ENCODE measurements at places on chromosomes 6 and 20. TPM values are rescaled to one million over a fixed set of nuclear protein-coding genes. Genes with fewer than 3 reads are reported as not detected.

The DEFB132 gene
- not detected for polyA plus RNA-seq

DNA sequence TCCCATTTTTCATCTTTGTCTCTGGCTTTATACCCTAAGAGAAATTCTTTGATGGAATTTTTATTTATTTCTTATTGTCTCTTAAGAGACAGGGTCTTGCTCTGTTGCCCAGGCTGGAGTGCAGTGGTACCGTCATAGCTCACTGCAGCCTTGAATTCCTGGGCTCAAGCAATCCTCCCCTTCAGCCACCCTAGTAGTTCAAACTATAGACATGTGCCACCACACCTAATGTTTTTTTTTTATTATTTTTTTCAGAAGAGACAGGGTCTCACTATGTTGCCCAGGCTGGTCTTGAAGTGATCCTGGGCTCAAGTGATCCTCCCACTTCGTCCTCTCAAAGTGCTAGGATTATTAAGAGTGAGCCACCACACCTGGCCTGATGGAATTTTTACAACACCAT lies 40.5 kb downstream of the FKBP5 start:
- no peaks in the 10 kb centered on the region for H3K27me3 ChIP-seq
- H3K4me3 ChIP-seq: no peak overlapping the region
- no peaks in the 10 kb centered on the region for H3K36me3 ChIP-seq
- no peaks in the 10 kb centered on the region for H3K4me1 ChIP-seq
- no peak for DNase-seq

DNA sequence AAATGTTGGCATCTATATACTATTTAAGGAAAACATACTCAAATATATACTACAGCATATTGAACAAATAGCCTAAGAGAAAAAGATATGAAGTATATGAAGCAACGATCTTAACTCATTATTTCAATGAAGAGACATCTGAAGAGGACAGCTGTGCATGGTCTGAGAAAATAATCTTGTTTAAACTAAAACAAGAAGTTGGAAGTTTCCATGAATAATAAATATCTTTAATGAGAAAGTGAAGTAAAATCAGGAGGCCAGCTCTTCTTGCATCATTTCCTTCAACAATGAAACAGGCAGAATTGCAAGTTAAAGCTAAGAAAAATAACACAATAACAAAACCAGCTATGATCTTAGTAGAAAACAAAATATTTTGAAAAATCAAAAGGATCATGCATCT lies 1265.4 kb upstream of the MAP3K7 start:
- no peak for DNase-seq
- no peaks in the 10 kb centered on the region for H3K36me3 ChIP-seq
- H3K27me3 ChIP-seq: no peaks in the 10 kb centered on the region
- no peak overlapping the region for H3K27ac ChIP-seq

DNA sequence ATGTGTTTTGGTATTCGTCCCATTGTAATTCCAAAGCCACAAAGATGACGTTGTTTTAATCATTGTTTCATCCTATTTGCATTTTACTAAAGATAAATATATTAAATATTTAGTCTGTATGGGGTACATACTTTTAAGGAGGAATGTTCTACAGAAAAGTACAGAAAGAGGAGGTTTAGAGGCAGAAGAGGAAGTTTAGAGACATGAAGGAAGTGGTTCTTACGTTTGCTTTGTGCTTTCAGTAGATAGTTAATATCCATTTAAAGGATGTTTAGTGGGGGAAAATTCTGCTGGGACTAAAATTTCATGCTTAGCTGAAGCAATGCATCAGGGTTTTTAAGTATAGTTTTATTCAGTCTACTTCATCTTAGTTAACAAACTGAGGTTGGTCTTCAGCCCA lies 116.6 kb downstream of the CRYBG1 start:
- H3K36me3 ChIP-seq: no peaks in the 10 kb centered on the region
- no peak overlapping the region for H3K4me3 ChIP-seq
- DNase-seq: no peak
- H3K27ac ChIP-seq: no peak overlapping the region

DNA sequence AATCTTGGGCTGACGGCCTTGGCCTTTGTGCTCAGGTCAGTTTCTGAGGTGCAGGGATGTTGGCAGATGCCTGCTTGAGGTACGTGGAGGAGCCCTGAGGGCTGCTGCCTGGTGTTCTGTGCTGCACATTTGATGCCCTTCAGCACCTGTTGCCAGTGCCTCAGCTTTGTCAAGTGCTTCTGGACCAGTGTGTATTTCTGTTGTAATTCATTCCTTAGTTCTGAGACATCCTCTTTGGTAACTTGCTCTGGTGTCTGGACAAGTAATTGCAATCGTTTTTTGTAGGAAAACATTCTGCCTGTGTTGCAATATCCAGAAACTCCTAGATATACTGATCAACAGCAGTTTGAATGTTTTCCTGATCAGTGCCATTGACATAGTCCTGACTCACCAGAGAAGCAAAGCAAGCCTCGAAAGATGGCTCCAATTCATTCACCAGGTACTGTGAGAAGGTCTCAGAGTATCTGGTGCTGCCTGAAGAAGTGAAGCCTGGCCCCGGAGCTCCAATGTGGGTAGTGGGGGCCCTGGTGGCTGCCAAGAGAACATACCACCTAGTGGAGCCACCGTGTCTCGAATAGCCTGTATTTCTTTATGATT lies 26.7 kb downstream of the ZNF337 start:
- H3K36me3 ChIP-seq: peaks cover 15% of the 10 kb centered on the region
- no peak overlapping the region for H3K4me3 ChIP-seq
- no peaks in the 10 kb centered on the region for H3K4me1 ChIP-seq

- H3K4me1 ChIP-seq: no peaks in the 10 kb centered on the region
- DNase-seq: no peak
- H3K27me3 ChIP-seq: no peaks in the 10 kb centered on the region
- H3K36me3 ChIP-seq: no peaks in the 10 kb centered on the region
Observed at GRCh38 chr6:38476141-38476540, 163.6 kb downstream of the BTBD9 start.

DNA sequence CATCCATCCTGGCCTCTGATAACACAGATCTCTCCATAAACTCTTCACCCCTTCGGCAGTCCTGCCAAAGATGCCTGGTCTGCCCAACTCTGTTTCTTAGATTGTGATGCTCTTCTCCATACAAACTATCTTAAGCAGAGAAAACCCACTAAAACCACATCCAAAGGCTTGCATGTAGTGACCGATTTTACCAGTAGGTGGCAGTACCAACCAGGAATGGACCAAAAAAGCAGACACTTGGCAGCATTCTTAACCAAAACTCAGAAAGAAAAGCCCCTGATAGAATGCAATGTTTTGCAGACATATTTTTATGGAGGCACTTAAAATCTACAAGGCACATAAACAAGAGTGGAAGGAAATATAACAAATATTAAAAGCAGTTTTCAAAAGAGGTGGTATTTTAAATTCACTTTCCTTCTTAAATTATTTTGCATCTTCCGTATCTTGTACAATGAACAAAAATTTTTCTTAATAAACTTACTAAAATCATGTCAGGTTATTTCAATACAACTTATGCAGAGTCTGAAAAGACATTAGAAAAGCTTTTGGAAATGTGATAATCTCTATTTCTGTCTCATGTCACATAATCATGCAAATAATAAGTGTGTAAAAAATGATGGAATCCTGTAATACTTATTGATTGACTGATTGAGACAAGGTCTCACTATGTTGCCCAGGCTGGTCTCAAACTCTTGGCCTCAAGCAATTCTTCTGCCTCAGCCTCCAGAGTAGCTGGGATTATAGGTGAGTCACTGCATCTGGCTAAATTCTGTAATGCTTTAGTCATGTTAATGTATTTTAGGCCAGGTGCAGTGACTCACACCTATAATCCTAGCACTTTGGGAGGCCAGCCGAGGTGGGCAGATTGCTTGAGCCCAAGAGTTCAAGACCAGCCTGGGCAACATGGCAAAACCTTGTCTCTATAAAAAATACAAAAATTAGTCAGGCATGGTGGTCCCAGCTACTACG lies 29.4 kb downstream of the LRP11 start:
- H3K4me1 ChIP-seq: no peaks in the 10 kb centered on the region
- H3K4me3 ChIP-seq: no peak overlapping the region
- H3K27ac ChIP-seq: no peak overlapping the region
- H3K36me3 ChIP-seq: no peaks in the 10 kb centered on the region

DNA sequence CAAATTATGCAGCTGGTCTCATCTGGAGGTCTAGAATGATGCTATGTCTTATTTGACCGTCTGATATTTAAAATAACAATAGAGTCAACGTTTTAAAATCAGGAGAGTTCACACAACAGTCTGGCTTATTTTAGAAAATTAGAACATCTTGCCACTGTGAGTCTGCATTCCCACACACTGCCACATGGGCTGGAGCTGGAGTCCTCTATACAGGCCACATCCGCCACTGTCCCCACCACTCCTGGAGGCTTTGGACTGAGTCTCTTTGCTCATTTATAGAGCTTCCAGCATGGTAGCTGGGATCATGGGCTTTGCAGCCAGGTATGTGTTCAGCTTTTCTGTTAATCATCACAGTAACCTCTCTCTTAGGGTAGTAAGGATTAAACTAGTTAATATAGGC lies 68.8 kb upstream of the ZNFX1 start:
- H3K27me3 ChIP-seq: no peaks in the 10 kb centered on the region
- no peak overlapping the region for H3K27ac ChIP-seq
- H3K36me3 ChIP-seq: no peaks in the 10 kb centered on the region

- H3K4me1 ChIP-seq: no peaks in the 10 kb centered on the region
- H3K27me3 ChIP-seq: no peaks in the 10 kb centered on the region
- no peak overlapping the region for H3K4me3 ChIP-seq
- H3K27ac ChIP-seq: no peak overlapping the region
Observed at GRCh38 chr6:55974688-55975087, 99.3 kb upstream of the BMP5 start.

GRCh38 chr6:34052071-34052825 lies 93.6 kb downstream of the GRM4 start:
- H3K4me3 ChIP-seq: no peak overlapping the region
- H3K4me1 ChIP-seq: peaks cover 10% of the 10 kb centered on the region
- H3K27ac ChIP-seq: no peak overlapping the region
- no peaks in the 10 kb centered on the region for H3K36me3 ChIP-seq
- H3K27me3 ChIP-seq: no peaks in the 10 kb centered on the region
- DNase-seq: no peak
